ENCODE measurements at places on chromosomes 16 and 17.

DNA sequence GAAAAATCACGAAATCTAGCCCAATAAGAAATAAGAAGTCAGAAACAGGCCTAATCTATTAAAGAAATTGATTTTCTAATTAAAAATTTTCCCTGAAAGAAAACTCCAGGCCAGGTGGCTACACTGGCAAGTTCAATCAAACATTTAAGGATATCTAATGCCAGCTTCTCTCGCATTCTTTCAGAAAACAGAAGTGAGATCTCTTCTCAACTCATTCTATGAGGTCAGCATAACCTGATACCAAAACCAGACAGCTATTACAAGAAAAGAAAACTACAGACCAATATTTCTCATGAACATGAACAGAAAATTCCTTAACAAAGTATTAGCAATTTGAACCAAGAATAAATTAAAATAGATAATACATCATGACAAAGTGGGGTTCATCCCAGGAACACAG lies 52.4 kb downstream of the AXIN2 start:
- DNase-seq: no peak

- no peak for DNase-seq
Measured at GRCh38 chr17:45948498-45948880, 50.6 kb upstream of the STH start.

DNA sequence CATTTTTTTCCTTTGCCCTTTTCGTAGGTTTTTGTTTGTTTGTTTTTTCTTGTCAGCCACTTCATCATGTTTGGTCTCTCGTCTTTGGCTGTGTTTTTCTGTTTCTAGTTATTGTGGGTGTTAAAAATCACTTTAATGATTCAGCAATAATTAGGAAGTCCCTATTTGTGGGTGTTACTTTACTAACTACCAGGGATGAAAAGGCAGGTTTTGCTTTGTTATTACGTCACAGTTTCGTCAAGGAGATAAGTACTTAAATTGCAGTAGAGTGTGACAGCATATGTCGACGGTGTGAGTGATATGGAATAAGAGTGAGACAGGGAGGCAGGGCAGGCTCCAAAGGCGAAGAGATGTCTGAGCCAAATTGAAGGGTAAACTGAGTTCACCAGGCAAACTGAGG lies 479.6 kb downstream of the WWOX start:
- DNase-seq: no peak

- DNase-seq: no peak
Measured at GRCh38 chr16:48607056-48607825, 2.7 kb downstream of the N4BP1 start.

Measured in cortex of kidney (tissue), 1 donor.